ENCODE measurements at places on chromosomes 13 and 19.
A peak's percentile ranks its signal among the peaks of the same experiment; 100 is the strongest.

DNA sequence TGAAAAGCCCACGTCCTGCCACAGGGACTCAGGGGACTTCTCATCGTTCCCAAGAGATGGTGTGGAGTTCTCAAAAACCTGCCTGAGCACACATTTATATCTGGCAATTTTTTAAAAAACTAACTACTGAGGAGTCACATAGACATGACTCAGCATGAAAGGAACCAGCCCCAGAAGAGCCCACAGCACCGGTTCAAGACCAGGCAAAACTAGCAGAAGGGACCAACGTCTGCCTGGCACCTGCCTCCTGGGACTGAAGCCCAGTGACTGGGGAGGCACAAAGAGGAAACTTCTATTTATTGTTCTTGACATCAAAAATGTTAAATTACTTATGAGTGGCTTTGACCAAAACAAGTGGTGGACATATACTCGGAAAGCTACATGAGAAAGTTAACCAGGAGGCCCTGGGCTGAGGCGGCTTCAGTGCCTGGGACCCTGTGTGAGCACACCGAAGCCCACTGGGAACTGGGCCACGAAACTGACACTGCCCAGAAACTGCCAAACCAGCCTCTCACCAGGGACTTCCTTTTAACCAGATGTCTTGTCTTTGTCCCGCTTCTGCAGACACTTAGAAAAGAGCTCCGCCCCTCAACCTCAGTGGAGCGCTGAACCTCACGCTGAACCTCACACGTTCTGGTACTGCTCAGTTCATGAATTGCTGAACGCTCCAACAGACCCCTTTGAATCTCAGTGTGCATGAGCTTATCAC is 25.7 kb downstream of the C13orf46 start:
- no peak overlapping the region for H3K27ac ChIP-seq
- H3K4me3 ChIP-seq, result no peak overlapping the region

- peaks cover 20% of the 10 kb centered on the region for H3K4me1 ChIP-seq
- H3K36me3 ChIP-seq, result peaks cover 42% of the 10 kb centered on the region
- no peaks in the 10 kb centered on the region for H3K27me3 ChIP-seq
- DNase-seq, result no peak
Measured at GRCh38 chr19:335072-335471, 9.5 kb downstream of the MIER2 start.

DNA sequence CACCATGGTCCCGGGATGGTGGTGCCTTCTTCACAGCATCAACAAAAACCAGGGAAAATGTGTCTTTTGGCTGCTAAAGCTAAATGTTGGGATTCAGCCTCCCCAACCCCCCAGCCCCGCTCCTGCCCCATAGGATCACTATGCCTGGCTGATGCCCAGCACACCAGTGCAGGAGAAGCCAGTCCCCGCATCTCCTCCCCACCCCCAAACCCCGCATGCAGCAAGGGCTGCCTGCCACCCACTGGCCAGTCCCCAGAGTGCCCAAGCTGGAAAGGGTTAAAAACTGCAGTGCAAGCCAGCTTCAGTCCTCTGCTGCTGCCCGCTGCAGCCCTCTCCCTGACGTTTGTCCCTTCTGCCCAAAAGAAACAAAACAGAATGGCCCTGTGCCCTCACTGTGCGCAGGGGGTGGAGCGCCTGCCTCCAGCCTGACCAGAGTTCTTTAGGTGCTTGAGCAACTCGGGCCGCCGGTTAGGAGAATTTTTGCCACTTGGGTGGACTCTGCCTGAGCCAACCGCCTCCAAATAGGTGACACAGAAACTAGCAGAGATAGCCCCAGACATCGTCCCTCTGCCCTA is 3.7 kb downstream of the CALM3 start:
- H3K4me1 ChIP-seq, result peaks cover 45% of the 10 kb centered on the region
- DNase-seq, result no peak
- H3K27ac ChIP-seq, result no peak overlapping the region
- peak overlapping the region; percentile 96 for H3K4me3 ChIP-seq
- peaks cover 48% of the 10 kb centered on the region for H3K36me3 ChIP-seq

- peak overlapping the region; percentile 93 for H3K4me3 ChIP-seq
- H3K36me3 ChIP-seq, result peaks cover 23% of the 10 kb centered on the region
- peaks cover 34% of the 10 kb centered on the region for H3K4me1 ChIP-seq
- no peaks in the 10 kb centered on the region for H3K27me3 ChIP-seq
Measured at GRCh38 chr13:97977982-97978381, 24.5 kb downstream of the IPO5 start.

DNA sequence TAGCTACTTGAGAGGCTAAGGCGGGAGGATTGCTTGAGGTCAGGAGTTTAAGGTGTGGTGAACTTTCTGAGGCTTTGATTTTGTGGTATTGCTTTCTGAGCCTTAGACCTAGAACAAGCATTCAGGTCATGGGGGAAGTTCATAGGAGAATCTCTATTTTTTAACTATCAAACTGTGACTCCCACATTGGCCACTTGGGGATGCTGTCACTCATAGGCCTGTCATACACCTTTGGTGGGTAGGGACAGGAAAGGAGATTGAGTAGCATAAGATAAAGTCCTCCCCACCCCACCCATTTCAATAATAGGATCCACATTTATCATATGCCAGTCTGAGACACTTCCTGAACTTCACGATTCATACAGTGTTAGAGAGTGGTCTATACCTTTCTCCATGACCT is 41.9 kb upstream of the PSG2 start:
- H3K4me3 ChIP-seq, result no peak overlapping the region
- no peaks in the 10 kb centered on the region for H3K36me3 ChIP-seq
- H3K4me1 ChIP-seq, result no peaks in the 10 kb centered on the region
- no peak overlapping the region for H3K27ac ChIP-seq
- peaks cover 23% of the 10 kb centered on the region for H3K27me3 ChIP-seq

DNA sequence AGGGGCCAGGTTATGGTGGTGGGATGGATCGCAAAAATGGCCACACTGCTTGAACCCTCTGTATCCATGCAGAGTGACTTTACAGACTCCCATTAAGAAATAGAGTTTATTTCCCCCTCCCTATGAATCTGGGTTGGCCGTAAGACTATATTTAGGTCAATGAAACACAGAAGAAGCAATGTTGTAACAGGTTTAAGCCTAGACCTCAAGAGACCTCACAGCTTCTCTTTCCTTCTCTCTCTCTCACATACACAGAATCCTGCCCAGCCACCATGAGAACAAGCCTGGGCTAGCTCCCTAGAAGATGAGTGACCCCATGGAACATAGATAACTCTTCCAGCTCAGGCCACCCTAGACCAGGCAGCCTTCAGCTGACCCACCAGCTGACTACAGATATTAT is 21.0 kb upstream of the FBL start:
- DNase-seq, result no peak
- no peak overlapping the region for H3K27ac ChIP-seq
- H3K27me3 ChIP-seq, result no peaks in the 10 kb centered on the region
- H3K36me3 ChIP-seq, result peaks cover 12% of the 10 kb centered on the region
- H3K4me1 ChIP-seq, result no peaks in the 10 kb centered on the region

GRCh38 chr13:102724923-102725322 is 30.1 kb upstream of the METTL21C start:
- H3K27ac ChIP-seq, result no peak overlapping the region
- H3K4me1 ChIP-seq, result peaks cover 3% of the 10 kb centered on the region
- H3K27me3 ChIP-seq, result peaks cover 7% of the 10 kb centered on the region
- no peaks in the 10 kb centered on the region for H3K36me3 ChIP-seq
- DNase-seq, result no peak

GRCh38 chr13:26458196-26458749 is 99.2 kb upstream of the WASF3 start:
- H3K36me3 ChIP-seq, result no peaks in the 10 kb centered on the region
- DNase-seq, result no peak
- H3K27me3 ChIP-seq, result peaks cover 11% of the 10 kb centered on the region
- no peak overlapping the region for H3K4me3 ChIP-seq

DNA sequence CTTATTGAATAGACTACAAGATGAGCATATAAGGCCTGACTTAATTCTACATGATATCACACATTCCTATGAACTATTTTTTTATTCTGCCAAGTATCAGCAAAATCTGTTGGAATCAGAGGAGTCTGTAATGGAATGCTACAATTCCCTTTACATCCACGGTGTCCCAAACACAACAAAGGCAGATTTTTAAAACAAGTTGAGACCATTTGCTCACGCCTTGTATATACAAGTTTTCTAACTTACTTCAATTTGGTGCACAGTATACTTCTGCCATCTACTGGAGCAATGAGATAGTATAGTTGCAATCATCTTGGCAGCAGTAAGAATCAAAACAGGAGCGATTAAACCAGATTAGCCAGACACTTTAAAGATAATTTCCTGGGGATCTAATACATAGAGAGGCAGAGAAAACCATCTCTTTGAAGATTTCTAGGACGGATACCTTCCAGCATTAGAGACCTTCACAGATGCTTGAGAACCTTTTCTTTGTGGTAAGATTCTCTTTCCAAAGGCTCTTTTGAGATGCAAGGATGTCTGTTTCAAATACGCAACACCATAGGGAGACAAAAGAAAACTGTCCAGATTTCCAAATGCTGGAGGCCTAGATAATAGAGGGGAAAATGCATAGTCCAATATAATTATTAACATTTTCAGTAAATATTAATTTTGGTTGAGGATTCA is 302.0 kb upstream of the MIR17HG start:
- no peak overlapping the region for H3K4me3 ChIP-seq
- H3K27ac ChIP-seq, result no peak overlapping the region
- H3K36me3 ChIP-seq, result no peaks in the 10 kb centered on the region

DNA sequence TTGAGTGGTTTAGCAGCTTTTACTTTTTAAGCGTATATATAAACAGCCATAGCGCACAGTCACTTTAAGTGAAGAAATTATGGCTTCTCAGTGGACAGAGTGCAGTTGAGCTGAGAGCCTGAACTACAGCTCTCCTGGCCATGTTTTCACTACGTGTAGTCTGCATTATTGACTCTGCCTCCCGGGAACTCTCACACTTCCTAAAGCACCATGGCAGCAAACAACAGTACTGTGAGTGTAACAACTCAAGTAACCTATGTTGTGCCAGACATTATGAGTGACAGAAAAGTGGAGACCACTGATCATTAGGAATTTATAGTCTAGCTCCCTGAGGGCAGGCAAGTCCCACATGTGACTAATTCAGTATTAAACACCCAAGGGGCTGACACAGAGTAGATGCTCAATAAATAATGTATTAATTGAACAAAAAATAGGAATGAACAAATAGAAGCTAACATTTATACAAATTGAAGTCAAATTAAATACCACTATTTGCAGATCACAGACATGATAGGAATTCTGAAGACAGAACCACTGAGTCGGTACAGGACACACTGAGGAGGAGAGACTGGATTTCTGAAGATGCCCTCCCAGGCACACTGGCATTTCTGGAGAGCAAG is 19.7 kb downstream of the EFNB2 start:
- no peak for DNase-seq
- H3K36me3 ChIP-seq, result no peaks in the 10 kb centered on the region

DNA sequence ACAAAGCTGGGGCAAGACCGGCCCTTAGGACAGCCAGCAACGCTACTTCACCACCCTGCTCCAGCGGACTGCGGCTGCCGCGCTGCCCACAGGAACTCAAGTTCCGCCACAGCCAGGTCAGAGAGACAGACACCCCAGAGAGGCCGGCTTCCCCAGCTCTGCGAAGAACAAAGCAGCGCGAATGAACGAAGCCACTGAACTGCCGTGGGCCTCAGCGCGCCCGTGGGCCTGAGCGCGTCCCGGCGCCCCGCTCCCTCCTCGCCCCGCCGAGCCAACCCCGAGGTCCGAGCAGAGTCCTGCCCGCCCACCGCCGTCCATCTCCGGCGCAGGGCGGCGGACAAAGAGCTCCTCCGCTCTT is 158.4 kb downstream of the RNF17 start:
- no peaks in the 10 kb centered on the region for H3K27me3 ChIP-seq
- peak overlapping the region; percentile 95 for H3K4me3 ChIP-seq
- H3K4me1 ChIP-seq, result peaks cover 14% of the 10 kb centered on the region
- peak overlapping the region; percentile 95 for H3K27ac ChIP-seq
- no peaks in the 10 kb centered on the region for H3K36me3 ChIP-seq

DNA sequence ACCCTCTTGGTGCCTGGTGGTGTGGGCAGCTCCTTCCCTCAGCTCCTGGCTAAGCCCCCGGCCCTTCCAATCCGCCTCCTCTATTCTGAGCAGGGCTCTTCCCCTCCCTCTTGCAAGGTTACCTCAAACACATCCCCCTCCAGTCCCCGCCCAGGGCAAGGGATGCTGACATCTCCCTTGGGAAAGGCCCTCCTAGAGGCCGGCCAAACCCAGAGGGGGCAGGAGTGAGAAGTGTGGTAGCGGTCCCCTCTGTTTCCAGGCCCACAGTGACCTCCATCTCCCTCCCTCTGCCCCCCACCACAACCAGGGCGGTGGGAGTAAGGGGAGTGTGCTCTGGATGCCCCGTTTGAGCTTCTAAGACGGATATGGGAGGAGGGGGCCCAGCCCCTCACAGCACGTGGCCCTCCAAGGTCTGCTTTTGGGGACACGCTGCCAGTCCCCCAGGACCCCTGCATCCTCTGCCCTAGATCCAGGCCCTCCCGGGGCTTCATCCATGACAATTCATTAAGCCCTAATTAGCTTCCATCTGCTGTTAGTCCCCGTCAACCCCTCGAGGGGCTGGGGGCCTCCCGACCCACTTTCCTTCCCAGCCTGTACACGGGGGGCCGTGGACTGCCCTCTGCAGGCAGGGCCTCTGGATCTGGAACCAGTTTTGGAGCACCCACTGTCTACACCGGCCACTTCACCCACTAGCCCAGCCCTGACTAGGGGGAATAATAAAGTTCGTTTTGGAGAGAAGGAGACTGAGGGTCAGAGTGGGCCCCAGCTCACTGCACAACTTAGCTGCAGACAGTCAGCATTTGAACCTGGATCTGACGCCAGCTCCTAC is 2.3 kb downstream of the LINGO3 start:
- H3K4me3 ChIP-seq, result no peak overlapping the region
- peaks cover 9% of the 10 kb centered on the region for H3K4me1 ChIP-seq
- peaks cover 73% of the 10 kb centered on the region for H3K27me3 ChIP-seq
- H3K27ac ChIP-seq, result no peak overlapping the region

GRCh38 chr13:48808683-48809082 is 155.0 kb downstream of the CYSLTR2 start:
- no peak for DNase-seq
- no peak overlapping the region for H3K4me3 ChIP-seq
- peaks cover 5% of the 10 kb centered on the region for H3K27me3 ChIP-seq
- H3K36me3 ChIP-seq, result peaks cover 11% of the 10 kb centered on the region

- DNase-seq, result no peak
- H3K36me3 ChIP-seq, result no peaks in the 10 kb centered on the region
- no peaks in the 10 kb centered on the region for H3K4me1 ChIP-seq
Measured at GRCh38 chr13:69683921-69684686, 423.5 kb upstream of the ATXN8OS start.

DNA sequence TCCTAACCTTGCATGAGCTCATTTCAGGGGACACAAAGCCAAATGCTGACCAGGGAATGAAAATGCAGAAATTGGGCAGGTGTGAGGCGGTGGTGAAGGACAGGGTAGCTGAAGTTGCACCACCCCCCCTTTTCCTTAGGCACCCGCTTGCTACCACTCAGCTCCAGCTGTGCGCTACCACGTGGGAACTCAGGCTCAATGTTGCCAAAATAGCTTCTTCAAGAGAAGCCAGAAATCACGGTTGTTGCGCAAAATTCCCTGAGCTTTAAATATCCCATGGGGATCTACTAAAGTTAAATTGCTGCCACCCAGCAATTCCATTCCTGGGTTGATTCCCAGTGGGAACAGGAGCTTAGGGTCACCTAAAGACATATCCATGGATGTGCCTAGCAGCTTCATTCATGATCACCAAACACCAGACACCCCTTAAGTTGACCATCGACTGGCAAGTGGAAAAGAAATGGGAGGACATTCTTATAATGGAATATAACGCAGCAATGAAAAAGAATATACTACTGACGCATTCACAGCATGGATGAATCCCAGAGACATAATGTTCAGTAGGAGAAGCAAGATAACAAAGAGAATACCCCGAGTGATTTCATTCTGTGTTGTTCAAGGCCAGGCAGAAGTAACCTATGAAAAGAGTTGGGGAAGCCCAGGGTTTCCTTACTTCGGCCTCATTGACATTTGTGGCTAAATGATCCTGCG is 12.8 kb upstream of the ADGRL1 start:
- H3K27ac ChIP-seq, result no peak overlapping the region
- no peaks in the 10 kb centered on the region for H3K27me3 ChIP-seq
- H3K4me3 ChIP-seq, result no peak overlapping the region
- H3K4me1 ChIP-seq, result peaks cover 13% of the 10 kb centered on the region
- H3K36me3 ChIP-seq, result no peaks in the 10 kb centered on the region
- no peak for DNase-seq

Measured in activated naive CD8-positive, alpha-beta T cell treated with anti-CD3 and anti-CD28 coated beads for 36 hours (primary cell).